ENCODE measurements at places on chromosomes 16 and 17.

DNA sequence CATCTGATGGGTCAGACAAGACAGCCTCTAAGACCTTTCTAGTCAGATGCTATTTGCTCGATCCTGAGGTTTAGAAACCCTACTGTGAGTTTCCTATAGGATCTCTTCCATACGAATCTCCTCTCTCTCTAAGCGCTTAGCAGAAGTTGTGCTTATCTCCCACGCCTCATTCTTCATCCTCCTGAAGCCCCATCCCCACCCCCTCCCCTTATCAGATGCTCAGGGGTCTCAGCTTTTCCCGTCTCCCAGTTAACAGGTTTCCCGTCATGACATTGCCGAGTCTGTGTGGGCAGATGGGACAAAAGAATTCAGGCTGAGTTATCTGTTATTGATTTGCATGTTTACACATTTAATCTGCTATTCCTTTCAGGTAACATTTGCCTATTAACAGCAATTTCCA, 99.0 kb upstream of the PIRT start:
- no peak for DNase-seq

DNA sequence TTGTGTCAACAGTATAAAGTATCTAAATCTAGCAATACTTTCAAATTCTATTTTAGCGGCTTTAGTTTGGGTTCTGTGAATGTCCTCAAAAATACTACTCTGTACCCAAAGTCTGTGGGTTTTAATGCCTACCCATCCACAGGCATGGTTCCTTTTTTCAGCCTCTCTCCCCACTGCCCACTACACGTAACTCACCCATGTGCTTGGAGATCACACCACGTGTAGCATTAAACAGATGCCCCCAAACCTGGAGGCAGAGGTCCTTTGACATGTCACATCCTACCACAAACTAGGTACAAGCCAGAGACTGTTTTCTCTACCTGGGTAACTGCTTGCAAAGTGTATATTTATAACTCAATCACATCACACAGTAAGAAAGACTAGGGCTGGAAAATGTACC, 5.4 kb downstream of the DYNC1LI2 start:
- no peak for DNase-seq

GRCh38 chr17:43456661-43457361, 27.0 kb upstream of the DHX8 start:
- DNase-seq: no peak

DNA sequence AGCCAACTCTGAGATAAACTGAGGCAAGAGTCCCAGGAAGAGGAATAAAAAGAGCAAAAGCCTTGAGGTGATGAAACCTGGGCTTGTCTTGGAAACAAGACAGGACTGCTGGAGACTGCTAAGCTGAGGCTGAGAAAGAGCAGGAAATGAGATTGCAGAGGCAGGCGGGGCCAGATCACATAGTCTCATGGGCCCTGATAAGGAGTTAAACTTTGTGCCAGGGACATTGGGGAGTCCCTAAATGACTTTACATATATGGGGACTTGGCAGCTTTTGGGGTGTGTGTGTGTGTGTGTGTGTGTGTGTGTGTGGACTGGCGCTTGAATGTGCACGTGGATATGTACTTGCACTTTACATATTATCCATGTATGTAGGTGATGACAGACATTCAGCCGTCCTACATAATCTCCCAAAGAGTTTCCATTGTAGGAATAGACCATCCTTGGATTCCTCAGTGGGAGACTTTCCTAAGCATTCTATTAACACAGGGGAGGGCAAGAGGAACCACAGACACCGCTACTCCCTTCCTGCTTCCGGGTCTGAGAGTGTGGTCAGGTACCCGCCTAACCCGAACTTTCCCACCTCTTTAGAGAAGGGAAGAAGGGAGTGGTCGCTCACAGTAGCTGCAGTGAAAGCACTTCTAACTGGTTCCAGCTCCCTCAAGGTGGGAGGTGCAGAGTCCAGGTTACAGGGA, 123.1 kb downstream of the LYRM1 start:
- no peak for DNase-seq

DNA sequence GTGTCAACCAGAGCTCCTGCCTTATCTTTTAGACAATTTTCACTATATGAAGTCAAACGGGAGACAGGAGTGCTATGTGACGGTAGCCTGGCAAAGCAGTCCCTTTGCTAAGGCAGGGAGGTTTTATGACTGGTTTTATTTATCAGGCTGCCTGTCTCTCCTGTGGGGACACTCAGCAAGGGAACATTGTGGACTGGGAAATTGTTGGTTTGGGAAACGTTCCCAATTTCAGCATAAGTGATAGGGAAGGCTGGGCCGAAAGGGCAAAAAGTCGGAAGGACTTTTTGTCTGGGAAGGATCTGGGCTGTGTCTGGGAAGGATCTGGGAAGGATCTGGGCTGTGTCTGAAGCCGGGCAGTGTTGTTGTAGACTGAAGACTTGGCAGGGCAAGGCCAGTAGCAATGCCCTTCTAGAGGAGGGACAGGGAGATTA, 211.2 kb downstream of the PARN start:
- DNase-seq: no peak

GRCh38 chr16:47047524-47048203, 74.2 kb upstream of the DNAJA2 start:
- no peak for DNase-seq

- DNase-seq: no peak
These were observed 18.0 kb upstream of the PMFBP1 start for GRCh38 chr16:72189865-72190371.

GRCh38 chr17:55321427-55322060, 56.8 kb downstream of the HLF start:
- no peak for DNase-seq

GRCh38 chr17:76735006-76735405, 2.1 kb downstream of the SRSF2 start:
- DNase-seq: peak; percentile 60

DNA sequence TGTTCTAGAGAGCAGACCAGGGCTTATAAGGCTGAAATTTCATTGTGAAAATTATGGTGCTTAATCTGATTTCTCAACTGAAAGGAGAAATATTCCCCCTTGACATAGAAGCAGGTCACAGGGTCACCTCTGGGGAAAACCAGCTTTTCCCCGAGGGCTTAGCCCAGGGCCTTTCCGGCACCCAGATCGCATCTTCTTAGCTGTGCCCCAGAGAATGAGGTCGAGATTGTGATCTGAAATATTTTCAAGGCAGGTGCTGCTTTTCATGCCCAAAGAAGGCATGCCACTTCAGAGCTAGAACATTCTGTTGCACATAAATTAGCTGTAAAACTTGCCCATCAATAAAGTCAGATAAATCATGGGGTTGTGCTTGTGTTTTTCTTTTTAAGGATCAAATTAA, 25.4 kb upstream of the ARHGAP17 start:
- no peak for DNase-seq

DNA sequence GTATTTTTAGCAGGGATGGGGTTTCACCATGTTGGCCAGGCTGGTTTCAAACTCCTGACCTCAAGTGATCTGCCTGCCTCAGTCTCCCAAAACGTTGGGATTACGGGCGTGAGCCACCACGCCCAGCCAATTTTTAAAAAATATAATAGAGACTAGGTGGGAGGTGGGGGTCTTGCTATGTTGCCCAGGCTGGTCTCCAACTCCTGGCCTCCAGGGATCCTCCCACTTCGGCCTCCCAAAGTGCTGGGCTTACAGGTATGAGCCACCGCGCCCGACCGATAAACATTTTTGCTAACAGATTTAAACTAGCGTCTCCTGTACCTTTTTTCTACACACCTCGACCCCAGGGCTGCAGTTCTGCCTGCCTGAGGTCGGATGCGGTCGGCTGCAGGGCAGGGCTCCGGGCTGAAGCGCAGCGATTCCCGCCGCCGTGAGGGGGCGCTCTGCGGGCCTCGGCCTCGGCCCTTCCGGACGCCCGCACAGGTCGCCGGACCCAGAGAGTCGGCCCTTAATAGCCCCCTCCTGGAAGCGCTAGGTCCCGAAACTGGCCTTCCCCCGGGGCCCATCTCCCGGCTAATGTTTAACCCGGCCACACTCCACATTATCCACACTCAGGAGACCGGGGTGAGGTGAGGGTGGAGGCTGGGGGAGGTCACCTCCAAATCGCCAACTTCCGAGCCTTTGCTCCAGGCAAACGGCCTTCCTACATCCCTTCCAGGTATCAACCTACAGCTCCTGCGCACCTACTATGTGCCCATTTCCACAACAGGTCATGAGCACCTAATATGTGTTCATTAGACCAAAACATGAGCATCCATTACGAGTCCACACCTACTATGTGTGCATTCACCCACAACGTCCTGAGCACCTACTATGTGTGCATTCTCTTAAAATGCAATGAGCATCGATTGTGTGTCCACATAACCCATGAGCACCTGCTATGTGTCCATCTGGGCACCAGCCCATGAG, 2.0 kb upstream of the GLIS2 start:
- DNase-seq: peak; percentile 97

- DNase-seq: no peak
These were observed 77.2 kb upstream of the MON1B start for GRCh38 chr16:77113835-77114234.

GRCh38 chr17:75456039-75456416, 407 bp upstream of the TMEM94 start:
- DNase-seq: peak; percentile 85

- DNase-seq: no peak
These were observed 109.7 kb downstream of the TRIM37 start for GRCh38 chr17:58996968-58997367.

GRCh38 chr17:64491034-64491860, 5.6 kb downstream of the POLG2 start:
- peak; percentile 47 for DNase-seq

DNA sequence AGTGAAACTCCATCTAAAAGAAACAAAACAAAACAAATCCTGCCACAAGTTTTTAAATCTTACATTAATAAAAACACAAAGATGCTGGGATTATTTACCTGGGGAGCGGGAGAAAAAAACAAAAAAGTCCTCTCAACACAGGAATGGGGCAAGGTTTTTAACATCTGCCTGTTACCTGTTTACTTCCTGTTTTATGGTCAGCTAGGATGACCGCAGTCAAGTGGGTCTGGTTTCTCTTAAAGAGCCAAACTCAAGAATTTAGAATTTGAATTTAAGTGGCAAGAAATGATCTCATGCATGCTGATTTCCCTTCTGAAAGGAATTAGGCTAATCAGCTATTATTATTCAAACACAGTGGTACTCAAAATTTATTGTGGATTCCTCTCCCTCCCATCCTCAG, 39.7 kb upstream of the TBC1D3K start:
- DNase-seq: no peak

GRCh38 chr16:81461766-81462165, 17.2 kb downstream of the CMIP start:
- no peak for DNase-seq
